ENCODE measurements at places on chromosomes 16 and 17.

GRCh38 chr17:4566785-4567184 lies 6.4 kb upstream of the GGT6 start:
- DNase-seq: peak; percentile 80

- DNase-seq: no peak
Measured at GRCh38 chr16:77881355-77882030, 93.1 kb downstream of the VAT1L start.

DNA sequence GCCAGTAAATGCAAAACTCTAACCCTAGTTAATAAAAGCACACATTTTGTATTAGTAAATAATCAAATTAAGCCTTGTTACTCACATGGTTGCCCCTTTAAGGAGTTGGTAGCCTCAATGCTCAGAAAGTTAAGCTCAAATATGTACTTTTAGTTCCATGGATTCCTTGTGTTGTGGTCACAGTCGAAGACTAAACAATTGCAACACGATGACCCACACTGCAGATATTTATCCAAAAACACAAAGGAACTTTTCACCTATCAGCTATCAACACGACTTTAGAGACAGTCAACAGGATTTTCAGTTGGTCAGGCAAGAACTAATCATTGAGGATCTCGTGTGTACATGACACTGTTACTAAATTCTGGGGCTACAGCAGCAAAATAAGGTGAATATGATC lies 47.4 kb upstream of the NUDT7 start:
- no peak for DNase-seq

GRCh38 chr16:25037221-25037620 lies 22.1 kb upstream of the ARHGAP17 start:
- DNase-seq: no peak

DNA sequence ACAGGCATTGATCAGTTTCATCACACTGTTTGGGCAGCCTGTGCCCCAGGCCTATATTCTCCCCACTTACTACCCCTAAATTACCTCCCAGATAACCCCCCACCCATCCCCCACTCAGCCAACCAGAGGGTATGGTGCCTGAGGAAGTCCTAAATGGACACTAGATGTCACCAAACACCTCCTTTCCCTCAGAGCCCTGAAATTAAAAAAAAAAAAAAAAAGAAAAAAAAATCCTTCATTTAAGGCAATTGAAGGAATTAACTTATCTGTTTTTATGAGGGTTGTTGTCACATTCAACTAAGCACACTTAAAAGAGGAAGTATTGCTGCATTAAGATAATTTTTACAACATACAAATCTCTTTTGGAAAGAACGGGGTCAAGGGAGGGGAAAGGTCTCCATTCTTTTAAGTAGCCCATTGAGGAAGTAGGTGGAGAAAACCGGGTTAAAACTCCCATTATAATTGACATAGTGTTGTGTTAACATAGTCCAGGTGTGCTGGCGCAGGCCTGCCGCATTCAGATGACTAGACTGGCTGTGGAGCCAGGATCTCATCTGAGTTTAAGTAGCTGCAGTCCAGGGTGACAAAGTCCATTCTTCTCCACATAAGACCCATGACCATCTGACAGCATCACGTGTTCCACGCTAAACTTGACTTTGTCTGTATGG lies 46.3 kb downstream of the SNX11 start:
- DNase-seq: peak; percentile 56

- peak; percentile 90 for DNase-seq
Measured at GRCh38 chr17:78557598-78558039, 19.6 kb downstream of the DNAH17 start.

DNA sequence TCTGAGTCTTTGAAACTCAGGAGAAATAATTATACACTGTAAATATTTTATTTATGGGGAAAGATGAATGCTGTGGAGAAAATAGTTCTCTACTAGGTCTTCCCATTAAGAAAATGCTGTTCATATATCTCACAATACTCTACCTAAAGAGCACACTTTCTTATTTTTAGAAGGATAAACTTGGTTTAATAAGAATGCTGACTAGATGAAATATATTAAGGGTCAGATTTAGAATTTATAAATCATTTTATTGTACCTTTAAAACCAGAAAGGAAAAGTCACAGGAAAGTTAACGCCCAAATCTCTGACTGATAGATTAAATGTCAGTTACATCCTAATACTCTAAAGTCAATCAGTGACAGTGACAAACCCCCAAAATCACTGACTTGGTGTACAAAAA lies 48.7 kb downstream of the SLC6A4 start:
- no peak for DNase-seq

DNA sequence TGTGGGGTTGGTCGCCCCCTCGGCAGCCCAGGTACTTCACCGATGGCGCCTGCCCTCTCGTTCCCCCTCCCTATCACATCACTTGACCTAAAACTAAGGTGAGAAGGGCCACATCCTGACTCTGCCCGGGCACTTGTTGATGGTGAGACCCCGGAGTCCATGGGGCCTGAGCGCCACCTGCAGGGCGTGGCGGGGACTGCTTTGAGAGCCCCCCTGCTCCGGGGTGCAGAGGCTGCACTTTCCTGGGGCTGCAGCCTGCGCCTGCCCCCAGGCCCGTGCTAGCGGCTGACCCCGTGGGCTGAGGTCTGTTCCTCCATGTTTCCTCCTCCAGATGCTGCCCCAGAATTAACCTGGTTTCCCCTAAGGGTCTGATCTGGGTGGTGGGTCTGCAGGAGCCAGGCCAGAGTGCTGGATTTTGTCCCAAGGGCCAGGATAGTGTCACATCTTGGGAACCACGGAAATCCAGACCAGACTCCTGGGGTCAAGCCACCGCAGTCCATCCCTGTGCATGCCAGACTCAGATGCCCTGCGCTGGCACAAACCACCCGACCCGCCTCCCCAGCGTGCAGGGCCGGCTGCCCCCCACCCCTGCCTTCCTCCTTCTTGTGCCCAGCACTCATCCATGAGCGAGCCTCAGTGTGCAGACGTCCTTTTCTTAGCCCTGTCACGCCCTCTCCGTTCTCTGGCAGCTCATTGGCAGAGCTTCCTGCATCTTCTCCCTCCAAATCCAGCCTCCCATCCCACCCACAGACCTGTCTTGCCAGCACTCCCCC lies 2.7 kb downstream of the NDUFAF8 start:
- peak; percentile 52 for DNase-seq

- DNase-seq: no peak
Measured at GRCh38 chr16:61179561-61179960, 856.7 kb downstream of the CDH8 start.

GRCh38 chr16:89178453-89179147 lies 7.1 kb downstream of the CDH15 start:
- no peak for DNase-seq

Measured in COLO829 (cell line).